ENCODE measurements at places on chromosomes 7 and 10.
A peak's percentile ranks its signal among the peaks of the same experiment; 100 is the strongest.

DNA sequence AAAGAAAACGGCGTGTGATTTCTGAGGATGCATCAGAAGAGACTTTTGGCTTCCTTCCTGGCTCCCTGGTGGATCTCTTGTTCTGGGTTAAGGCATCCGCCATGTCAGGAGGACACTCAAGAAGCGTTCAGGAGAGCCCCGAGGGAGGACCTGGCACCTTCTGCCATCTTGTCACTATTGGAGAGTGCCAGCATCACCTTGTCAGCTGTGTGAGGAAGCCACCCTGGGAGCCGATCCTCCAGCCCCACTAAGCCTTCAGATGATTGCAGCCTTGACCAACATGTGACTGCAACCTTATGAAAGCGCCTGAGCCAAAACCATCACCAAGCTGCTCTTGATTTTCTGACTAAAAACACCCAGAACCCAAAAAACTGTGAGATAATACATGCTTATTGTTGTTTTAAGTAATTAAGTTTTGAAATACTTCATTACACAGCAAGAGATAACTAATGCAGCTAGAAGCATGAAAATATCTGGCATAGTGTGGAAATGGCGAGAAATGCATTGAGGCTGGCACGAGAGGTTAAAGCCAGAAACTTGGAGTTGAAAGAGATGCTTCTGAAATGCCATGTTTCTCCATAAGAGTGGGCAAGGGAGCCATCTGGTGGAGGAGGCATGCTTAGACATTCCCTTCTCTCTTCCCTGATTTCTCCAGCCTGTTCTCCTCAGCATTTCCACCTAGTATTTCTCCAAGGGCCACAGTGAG, 5.4 kb upstream of the ZFYVE27 start:
- DNase-seq: peak; percentile 54

GRCh38 chr10:67011480-67011879, 85.6 kb downstream of the LRRTM3 start:
- no peak for DNase-seq

- no peak for DNase-seq
These were observed 998.6 kb downstream of the REEP3 start for GRCh38 chr10:64519831-64520230.

DNA sequence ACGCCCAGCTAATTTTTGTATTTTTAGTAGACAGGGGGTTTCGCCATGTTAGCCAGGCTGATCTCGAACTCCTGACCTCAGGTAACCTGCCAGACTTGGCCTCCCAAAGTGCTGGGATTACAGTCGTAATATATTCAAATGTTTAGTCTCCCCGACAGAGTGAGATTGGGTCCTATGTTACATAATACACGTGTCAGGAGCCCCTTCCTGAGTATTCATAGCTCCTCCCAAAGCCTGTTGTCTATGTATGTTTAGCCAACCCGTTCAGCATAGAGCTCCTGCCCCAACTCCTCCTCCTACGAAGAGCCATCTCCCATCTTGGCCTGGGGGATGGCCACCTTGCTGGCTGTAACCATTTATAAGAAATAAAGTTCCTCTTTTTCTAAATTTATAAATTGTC, 2.7 kb upstream of the PPP2R2D start:
- DNase-seq: no peak

- no peak for DNase-seq
These were observed 30.2 kb downstream of the FAM241B start for GRCh38 chr10:69660296-69660695.

- DNase-seq: no peak
These were observed 26.5 kb downstream of the NT5C2 start for GRCh38 chr10:103166523-103166922.

DNA sequence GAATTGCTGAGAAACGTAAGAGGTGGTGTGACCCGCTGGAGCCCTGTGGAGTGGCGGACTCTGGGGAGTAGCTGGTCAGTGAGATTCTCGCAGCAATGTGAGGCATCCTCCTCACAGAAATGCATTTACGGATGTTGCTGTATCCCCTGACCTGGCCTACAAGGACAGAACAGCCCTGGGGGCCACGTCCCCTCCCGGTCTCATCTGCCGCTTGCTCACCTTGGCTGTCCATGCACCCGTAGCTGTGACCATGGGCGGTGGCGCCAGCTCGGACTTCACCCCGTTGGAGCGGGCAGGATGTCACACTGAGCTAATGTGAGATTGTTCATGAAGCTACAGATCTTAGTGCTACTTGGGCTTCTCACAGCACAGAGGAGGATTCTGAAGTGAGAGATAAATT, 193.8 kb downstream of the EBF3 start:
- no peak for DNase-seq

- no peak for DNase-seq
These were observed 163.1 kb downstream of the LYZL1 start for GRCh38 chr10:29451946-29452345.

GRCh38 chr7:116464375-116464774, 35.2 kb upstream of the CAV2 start:
- DNase-seq: no peak

DNA sequence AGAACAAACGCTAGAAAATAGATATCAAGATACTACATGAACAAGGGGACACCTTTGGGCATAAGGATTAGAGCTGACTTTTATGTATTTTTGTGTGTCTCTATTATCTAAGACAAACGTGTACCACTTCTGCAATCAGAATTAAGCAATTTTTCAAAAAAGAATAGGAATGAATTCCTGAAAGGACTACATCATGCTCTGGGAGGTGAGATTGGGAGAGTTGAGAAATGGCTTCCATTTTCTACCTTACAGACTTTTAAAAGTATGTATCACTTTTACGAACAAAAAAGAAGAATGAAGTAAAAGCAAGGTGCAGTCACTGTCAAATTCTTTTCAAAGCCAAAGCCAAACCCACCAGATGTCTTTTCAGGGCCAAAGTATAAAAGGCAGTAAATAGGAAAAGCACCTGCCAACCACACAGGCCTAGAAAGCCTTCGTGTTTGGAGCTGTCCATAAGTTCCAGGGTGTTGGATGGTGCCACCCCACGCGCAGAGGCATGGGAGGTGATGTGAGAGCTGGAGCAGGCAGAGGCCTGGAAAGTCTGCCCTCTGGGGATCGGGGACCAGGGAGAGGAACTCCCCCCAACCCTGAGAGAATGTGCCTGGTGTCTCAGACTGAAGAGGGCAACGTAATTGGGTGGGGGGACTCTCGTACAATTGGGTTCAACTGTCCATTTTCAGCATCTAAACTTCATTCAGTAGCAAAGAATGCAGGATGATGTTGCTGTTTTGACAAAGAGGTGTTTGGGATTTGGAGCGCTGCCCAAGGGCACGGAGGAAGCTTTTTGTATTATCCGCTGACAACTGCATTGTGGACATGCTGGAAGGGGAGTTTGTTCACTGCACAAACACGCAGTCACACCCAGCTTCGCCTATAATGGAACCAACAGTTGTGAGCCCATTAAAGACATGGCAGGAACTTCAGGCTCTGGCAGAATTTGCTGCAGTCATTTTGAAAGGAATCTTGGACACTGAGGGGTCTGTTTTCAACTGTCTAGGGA, 17.6 kb upstream of the CTBP2 start:
- DNase-seq: no peak

DNA sequence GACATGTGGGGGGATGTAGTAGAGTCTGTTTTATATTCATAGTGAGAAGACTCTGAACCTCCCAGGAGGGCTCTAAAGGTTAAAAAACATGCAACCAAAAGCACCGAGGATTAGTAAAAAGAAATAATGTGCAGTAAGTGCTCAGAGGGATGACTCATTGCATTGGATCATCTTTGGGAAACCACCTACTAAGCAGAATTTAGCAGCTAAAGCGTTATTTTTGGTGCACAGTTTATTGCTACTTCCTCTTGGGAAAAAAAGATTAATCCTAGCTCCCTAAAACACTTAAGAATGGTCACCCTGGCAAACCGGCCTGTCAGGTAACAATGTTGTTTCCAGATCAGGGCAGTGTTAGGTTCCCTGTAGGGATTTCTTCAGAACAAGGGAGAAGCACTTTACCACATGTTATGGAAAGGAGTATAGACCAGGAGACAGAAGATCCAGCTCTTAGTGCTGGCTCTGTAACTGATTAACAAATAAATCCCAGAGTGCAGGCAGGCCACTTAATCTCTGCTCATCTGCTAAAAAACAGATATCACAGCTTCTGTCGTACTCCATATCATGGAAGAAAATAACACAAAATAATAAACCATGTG, 44.8 kb upstream of the FAM133B start:
- no peak for DNase-seq

DNA sequence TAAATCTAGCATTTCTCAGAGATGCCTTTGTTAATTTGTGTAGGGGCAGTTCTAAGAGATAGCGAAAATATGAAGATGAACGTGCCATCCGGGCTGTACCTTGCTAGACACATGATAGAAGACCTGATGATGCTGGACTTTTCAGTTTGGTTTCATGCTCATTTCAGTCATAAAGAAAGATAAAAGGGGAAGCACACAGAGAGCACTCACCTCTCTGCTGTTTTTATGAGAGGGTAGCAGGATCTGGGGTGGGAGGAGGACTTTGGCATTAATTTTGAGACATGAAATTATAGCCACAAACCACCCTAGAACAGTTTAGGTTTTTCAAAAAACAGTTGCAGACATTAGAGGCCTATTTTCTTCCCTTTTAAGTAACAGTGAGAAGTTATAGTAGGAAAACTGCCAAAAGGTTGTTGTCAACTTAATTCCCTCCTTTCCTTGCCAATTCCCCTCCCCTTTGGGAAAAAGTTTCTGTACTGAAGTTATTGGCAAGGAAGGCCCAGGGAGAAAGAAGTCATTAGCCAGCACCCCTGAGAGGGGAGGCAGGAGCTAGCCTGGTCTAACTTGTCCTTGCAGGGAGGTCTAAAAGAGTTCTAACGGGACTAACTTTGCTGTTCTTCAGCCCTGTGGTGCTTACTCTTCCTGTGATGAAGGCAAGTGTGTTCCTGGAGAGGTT, 2.6 kb downstream of the ST7 start:
- no peak for DNase-seq

DNA sequence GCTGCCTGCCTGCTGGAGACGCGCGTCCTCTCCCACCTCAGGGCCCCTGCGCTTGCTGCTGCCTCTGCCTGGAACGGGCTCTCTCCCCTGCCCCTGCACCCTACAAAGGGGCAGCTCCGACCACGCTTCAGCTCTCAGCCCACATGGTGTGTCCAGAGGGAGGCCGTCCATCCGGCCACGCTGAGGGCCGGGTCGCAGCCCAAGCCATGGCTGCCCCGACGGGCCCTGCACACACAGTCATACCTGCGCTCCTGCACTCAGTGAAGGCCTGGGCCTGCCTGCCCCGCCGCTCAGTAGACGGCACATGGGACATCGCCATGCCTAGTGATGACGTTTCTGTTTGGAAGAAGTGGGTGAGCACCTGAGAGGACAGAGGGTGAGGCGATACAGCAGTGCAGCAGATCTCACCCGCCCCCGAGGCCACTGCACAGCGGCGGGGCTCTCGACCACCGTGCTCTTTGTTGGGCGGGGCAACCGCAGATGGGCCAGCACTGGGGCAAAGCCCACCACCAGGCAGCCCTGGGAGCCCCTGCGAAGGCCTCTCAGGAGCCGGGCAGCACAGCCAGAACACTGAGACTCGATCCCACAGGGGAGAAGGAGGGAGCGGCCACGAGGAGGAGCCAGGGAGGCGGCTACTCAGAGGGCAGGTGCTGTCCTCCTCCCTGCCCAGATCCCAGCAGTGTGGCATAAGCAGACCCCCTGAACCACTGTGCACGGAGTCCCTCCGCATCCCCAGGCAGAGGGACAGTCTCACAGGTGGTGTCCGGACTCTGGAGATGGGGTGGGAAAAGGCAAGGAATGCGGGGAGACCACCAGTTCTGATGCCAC, 129.5 kb downstream of the MAD1L1 start:
- no peak for DNase-seq

- no peak for DNase-seq
These were observed 111.6 kb downstream of the ADCY1 start for GRCh38 chr7:45685619-45686240.

GRCh38 chr7:92135052-92135889, 994 bp upstream of the CYP51A1 start:
- peak; percentile 4 for DNase-seq

DNA sequence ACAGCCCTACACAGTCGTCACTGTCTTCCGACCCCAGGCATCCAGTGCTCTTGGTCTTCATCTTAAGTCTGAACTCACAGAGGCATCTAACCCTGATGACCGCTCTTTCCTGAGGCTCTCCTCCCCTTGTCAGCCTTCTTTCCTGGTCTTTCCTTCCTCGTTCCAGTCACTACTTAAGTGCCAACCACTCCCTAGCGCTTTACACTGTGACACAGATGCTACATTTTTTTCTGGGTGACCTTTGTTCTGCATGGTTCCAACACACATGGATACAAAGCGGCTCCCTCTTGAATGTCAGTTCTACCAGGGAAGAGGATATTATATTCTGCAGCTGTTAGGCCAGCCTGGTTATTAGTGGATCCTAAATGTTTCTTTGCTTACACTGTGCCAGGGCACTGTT, 12.7 kb downstream of the YWHAG start:
- DNase-seq: no peak

- no peak for DNase-seq
These were observed 116.3 kb downstream of the WDFY4 start for GRCh38 chr10:48801001-48801421.

GRCh38 chr10:103605359-103606096, 112.0 kb downstream of the NEURL1 start:
- no peak for DNase-seq

DNA sequence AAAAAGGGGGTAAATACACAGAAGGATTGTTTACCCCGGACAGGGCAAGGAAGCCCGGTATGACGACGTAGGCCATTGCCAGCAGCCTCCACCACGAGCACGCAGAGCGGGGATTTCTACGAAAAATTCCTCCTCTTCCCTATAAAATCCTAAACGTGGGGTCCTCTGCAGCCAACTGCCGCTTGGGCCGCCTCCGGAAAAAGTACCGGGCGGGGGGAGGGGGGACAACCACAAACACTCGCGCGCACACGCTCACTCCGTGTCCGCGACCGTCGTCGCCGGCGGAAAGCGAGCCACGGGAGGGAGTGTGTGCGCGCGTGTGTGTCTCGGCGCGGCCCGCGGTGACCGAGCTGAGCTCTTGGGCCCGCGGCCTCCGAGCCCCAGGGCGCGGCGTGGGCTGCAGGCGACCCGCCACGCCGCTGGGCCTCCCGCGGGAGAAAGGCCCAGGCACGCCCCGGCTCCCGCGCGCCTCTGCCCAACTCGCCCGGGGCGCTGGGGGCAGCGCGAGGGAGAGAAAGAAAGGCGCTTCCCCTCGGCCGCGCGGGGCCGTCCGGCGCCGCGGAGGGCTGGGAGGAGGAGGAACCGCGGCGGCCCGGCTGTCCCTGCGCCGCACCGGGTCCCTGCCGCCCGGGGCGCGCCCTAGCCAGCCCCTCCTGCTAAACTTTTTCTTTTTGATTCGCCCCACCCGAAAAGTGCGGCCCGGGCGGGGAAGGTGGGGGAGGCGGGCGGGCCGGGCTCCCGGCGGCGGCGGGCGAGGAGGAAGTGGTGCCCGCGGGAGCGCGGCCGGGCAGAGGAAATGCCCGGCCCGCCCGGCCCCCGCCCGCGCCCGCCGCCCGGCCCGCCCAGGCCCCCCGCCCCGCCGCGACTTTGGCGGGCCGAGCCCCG, 1.5 kb downstream of the CTBP2 start:
- DNase-seq: no peak

DNA sequence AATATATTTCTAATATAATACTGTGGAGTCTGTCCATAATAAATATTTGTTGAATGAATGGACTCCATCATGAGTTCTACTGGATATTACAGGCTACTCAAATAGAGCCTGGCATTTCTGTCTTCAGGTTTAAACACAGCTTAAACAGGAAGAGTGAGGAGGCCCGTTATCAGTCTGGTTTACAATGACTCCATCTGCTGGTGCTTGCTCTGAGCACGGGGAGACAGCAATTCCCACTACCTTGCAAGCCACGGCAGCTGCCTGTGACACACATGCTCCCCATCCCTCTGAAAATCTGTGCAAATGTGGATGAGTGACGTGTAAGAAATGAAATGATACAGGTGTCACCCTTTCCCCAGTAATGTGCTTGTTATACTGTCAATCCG, 293.5 kb upstream of the IMMP2L start:
- DNase-seq: no peak
